GM06990 (cell line): ENCODE measurements at places on chromosomes 13 and 19.

- DNase-seq, result no peak
These were observed 9.4 kb downstream of the LRP3 start for GRCh38 chr19:33203529-33203928.

GRCh38 chr13:97322740-97323342, 100.7 kb downstream of the MBNL2 start:
- no peak for DNase-seq

- no peak for DNase-seq
These were observed 12.7 kb downstream of the NKPD1 start for GRCh38 chr19:45147835-45148676.

DNA sequence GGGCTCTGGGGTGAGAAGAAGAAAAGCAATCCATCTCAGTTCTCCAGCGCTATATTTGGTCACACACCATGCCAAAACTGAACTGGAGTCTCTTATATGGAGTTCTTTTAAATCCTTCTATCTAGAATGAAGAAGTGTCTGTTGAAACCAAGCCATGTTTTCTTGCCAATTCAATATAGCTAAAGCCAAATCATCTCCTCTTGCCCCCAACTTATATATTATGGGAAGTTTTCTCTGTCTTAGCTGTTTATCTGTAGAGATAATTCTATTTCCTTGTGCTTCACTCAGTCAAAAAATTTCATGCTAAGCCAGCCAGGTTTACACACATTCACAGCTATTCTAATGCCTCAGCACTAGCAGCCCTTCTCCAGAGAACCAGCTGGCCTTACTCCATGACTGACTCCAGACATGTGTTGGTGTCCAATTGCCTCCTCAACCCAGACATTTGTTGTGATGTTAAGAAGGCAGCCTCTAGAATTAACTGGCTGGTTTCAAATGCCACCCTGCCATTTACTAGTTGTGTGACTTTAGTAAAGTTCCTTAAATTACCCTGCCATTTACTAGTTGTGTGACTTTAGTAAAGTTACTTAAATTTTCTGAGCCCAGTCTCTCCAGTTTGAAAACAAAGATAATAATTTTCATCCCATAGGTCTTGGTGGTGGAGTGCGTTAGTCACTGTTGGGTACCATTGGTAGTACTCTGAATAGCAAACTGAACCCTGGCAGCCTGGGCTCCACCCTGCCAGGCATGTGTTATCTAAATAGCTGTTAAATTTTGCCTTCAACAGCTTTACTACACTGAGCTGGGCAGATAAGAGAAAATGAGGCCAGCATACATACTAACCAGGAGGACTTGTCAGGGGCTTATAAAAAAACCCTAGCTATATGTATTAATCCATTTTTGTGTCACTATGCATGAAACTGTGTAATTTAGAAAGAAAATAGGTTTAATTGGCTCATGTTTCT, 525.1 kb downstream of the LMO7 start:
- no peak for DNase-seq

DNA sequence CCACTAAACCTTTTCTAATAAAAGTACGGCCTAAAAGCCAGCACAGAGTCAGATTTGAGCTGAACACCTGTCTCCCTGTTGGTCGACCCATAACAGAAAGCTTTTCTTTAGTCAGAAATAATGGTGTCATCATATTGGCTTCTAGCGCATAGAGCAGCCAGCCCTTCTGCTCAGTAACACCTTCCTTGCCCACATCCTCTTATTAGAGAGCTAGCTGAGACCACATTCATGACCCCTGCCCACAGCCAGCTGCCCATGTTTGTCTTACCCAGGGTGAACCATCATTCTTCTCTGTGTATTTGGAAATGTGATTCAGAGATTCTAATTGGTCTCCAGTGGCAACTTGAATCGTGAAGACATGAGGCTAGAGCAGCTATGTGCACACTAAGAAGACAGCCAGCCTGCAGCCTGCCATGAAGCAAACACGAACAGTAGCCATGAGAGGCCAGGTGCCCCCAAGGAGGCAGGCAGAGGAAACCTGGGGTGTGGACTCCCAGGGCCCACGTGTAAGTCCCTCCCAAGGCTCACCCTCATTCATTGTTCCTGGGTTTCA, 82.3 kb upstream of the PDCD5 start:
- DNase-seq, result no peak

GRCh38 chr13:94595001-94595949, 677 bp downstream of the TGDS start:
- DNase-seq, result no peak

GRCh38 chr19:32407004-32407992, 1.7 kb downstream of the DPY19L3 start:
- no peak for DNase-seq

DNA sequence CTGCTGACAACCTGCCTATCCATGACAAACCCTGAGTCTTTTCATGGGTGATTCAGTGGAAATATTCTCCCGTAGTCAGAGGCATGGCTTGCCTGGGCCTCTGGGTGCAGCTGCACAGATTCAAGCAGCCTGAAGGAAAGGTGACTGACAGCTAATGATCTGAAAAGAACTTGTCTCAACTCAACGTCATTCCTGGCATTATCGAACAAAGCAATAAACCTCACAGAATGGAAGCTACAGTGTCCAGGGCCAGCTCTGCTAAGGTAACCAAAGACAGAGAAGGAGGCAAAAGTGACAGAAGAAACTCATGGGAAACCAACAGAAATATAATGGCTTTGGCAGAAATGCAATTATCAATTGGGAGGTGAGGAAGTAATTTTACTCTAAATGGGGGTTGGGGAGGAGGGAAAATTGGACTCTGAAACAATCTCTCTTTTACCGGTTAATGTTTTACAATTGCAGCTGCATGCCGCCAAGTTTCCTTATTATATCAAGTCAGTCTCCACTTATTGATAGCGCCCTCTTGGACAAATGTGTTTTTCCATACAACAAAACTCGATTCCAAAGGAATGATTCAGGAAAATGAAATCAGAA, 12.9 kb downstream of the STARD13 start:
- no peak for DNase-seq

GRCh38 chr19:17469481-17470067, 750 bp upstream of the SLC27A1 start:
- no peak for DNase-seq

DNA sequence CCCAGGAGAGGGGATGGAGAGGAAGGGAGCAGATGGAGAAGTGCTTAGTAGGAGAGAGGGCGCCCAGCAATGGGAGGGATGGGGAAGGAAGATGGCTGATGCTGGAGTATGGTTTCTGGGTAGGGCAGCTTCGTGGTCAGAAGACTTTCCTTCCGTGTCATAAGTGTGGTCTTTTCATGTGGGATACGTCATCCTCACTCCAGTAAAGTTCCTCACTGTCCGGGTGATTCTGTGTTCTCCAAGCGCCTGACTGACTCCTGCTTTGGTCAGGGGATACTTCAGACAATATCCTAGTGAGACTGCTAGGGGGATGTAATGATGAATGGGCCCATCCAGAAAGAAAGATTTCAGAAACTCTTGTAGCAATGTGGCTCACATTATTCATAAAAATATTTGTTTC, 3.9 kb upstream of the OR10H3 start:
- DNase-seq, result no peak

GRCh38 chr19:6608940-6609339, 18.0 kb upstream of the CD70 start:
- DNase-seq, result peak; percentile 73

DNA sequence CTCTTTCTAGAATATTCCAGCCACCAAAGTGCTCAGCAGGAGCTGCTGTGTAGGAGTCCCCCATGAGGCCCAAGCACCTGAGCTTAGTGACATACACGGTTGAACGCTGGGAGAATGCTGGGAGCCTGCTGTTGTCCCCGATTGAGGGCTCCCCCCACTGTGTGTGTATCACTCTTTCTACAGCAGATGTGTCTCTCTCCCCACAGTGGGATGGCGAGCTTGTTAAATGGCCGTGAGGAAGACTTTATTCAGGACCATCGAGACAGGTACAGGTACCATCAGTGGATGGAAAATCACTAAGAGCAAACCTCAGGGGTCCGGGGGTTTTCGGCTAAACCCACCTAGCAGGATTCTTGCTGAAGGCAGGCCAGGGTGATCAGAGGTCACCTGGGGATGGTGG, 22.7 kb downstream of the EPN1 start:
- DNase-seq, result no peak

- DNase-seq, result peak; percentile 22
These were observed 6.1 kb downstream of the MKNK2 start for GRCh38 chr19:2044709-2045500.

- DNase-seq, result no peak
These were observed 7.6 kb downstream of the GPR32 start for GRCh38 chr19:50777830-50778303.

DNA sequence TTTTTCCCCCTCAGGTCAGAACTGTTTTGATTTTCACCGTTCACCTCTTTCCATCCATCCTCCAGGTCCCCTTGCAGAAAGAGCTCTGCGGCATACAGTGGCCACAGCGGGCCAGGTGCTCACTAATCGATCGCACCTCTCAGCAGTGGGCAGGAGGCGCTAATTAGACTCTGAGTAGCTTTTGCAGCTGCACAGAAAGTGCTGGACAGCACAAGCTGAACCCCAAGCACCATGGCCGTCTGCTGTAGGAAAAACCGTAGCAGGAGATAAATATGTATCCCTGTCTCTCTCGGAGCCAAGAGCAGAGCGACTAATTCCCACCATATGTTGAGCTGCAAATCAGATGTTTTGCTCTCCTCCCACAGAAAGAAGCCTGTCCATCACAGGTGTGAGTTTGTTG, 54.4 kb downstream of the PEX11G start:
- DNase-seq, result no peak

- no peak for DNase-seq
These were observed 15.1 kb upstream of the EMP3 start for GRCh38 chr19:48310227-48310626.

DNA sequence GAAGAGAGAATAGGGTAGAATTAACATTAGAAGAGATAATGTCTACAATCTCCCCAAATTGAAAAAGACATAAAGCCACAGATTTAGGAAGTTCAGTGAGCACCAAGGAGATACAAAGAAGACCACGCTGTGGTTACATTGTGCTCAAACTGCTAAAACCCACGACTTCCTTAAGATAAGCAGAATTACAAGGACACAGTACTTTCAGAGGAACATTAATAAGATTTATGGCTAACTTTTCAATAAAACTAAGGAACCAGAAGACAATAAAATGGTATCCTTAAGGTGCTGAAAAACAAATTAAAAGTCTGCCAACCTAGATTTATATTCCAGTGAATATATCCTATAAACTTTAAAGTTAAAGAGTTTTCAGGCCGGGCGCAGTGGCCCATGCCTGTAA, 7.4 kb upstream of the IL17D start:
- DNase-seq, result no peak

- no peak for DNase-seq
These were observed 583 bp downstream of the TECR start for GRCh38 chr19:14530005-14530348.

- DNase-seq, result no peak
These were observed 249.2 kb downstream of the SHISA2 start for GRCh38 chr13:25802579-25802978.

DNA sequence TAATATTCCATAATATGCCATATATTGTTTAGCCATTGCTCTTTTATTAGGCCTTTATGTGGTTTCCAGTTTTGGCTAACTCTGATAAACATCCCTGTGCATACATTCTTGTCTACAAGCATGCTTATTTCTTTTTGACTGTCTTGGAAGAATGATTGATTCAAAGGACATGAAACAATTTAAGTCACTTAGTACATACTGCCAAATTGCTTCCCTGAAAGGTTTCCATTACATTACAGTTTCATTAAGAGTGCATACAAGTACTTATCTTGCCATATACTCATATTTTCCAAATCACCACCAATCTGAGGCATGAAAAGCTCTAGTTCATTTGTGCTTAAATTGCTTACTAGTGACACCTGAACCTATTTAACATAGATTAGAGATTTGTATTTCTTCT, 113.9 kb downstream of the OXGR1 start:
- DNase-seq, result no peak

DNA sequence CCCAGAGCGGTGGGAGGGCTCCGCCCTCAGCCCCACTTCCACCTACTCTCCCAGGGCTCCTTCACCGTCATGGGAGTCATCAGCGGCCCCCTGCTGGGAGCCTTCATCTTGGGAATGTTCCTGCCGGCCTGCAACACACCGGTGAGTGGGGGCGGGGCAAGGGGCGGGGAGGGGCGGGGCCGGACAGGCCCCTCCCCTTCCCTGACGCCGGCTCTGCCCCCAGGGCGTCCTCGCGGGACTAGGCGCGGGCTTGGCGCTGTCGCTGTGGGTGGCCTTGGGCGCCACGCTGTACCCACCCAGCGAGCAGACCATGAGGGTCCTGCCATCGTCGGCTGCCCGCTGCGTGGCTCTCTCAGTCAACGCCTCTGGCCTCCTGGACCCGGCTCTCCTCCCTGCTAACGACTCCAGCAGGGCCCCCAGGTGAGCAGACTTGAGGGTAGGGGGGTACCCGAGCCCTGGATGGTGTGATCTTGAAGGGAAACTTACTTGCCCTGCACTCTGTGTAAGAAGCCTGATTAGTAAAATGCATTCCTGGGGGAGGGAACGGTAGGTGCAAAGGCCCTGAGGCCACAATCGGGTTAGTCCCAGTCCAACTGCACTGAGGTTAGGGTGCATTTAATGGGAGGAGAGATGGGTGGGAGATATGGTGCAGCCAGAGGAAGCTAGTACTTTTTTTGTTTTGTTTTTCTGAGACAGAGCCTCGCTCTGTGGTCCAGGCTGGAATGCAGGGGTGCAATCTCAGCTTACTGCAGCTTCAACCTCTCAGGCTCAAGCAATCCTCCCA, 12.1 kb downstream of the SLC5A5 start:
- no peak for DNase-seq

DNA sequence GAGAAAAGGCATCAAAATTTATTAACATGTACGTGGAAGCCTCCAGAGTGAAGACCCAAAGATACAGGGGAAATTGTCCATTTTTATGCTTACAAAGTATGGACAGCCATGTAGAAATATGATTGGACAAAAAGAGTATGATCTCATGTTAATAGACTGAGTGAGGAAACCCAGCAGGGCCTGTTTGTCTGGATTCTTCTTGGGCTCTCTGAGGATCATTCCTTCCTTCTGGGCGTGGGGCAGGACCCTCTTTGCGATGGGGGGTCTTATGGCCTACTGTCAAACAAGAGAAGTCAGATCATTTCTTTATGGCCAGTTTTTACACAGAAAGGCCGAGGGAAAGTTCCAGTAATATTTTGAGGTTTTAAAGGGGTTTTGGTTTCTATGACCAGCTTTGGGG, 110.8 kb downstream of the ESD start:
- no peak for DNase-seq

GRCh38 chr19:52664461-52664860, 26.3 kb upstream of the ZNF83 start:
- no peak for DNase-seq

DNA sequence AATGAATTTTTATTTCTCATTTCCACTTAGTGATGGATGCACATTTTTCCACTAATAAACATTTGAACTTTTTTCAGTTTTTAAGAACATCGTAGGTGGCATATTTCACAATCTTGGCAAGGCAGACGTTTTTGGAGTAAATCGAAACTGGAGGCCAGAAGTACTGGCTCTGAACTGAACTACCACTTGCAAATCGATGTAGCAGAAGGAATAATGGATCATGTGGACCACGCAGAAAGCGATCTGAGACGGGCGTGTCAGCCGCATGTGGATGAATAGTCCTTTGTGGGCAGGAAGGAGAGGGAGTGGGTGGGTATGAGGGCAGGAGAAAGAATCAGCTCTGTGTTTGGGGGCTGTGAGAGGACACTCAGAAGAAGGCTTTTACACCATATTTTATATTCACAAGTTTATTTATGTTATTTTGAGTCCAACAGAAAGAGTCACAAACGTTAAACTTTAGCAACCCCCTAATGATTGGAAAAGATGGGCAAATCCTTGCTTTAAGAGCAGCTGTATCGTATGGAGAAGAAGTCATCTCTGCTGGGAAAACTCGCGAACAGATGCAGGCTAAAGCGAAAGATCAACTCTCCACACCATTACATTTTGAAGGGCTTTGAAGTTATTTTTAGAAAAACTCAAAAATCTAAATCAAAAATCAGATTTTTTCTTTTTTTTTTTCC, 90.5 kb downstream of the COL4A2 start:
- DNase-seq, result no peak
